ENCODE measurements at places on chromosomes 3 and 15.

GRCh38 chr3:54476891-54477290, 354.5 kb downstream of the CACNA2D3 start:
- DNase-seq: no peak

DNA sequence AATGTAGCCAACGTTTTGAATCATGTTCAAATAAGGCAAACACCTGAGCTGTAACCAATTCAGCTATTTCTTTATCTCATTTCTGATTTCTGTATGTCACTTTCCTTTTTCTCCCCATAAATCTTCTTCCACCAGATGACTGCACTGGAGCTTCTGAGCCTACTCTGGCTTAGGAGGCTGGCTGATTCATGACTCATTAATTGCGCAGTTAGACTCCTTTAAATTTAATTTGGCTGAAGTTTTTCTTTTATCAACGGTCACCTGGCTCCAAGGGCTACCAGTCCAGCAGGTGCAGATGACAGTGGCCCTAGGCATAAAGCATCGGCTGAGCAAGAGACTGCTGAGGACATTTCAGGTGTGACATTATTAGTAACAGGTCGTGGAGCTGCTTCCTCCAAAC, 39.6 kb upstream of the ITGA11 start:
- no peak for DNase-seq

- no peak for DNase-seq
Observed at GRCh38 chr3:193782276-193782647, 189.3 kb downstream of the OPA1 start.

- no peak for DNase-seq
Observed at GRCh38 chr3:133838916-133839800, 33.5 kb downstream of the SRPRB start.

DNA sequence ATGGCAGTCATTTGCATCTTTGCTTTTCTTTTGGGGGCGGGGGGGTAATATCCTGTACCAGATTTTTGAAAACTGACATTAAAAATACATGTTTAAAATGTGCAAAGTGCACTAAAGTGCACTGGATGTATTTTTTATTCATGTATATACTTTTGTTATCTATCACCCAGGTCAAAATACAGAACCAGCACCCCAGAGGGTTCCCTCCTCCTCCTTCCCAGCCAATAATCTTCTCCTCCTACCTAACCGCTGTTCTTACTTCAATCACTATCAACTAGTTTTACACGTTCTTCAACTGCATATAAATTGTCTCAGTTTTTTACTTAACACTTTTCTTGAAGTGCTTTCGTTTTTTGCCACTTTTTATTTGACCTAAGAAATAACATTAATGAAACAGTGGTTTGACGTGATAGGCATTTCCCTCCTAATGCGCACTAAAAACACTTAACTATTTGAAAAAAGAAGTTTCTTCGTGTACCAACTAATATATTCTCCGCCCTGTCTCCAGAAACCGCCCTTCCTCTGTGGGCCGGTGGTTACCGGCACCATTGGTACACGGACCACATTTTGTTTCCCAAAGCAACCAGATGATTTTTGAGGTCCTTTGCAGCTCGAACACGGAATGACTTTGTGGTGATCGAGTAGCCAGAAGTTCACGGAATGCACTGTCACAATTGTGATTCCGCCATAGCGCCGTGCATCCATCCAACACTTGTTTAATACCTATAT, 836 bp upstream of the AKAP13 start:
- peak; percentile 47 for DNase-seq

DNA sequence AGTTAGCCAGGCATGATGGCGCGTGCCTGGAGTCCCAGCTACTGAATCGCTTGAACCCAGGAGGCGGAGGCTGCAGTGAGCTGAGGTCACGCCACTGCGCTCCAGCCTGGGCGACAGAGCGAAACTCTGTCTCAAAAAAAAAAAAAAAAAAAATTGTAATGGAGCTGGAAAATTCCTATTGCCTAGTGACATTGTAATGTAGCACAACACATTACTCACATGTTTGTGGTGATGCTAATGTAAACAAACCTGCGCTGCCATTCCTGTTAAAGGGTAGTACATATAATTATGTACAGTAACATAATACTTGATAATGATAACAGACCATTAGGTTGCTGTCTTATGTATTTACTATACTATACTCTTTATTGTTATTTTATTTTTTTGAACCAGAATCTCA, 39.1 kb downstream of the KNL1 start:
- no peak for DNase-seq

DNA sequence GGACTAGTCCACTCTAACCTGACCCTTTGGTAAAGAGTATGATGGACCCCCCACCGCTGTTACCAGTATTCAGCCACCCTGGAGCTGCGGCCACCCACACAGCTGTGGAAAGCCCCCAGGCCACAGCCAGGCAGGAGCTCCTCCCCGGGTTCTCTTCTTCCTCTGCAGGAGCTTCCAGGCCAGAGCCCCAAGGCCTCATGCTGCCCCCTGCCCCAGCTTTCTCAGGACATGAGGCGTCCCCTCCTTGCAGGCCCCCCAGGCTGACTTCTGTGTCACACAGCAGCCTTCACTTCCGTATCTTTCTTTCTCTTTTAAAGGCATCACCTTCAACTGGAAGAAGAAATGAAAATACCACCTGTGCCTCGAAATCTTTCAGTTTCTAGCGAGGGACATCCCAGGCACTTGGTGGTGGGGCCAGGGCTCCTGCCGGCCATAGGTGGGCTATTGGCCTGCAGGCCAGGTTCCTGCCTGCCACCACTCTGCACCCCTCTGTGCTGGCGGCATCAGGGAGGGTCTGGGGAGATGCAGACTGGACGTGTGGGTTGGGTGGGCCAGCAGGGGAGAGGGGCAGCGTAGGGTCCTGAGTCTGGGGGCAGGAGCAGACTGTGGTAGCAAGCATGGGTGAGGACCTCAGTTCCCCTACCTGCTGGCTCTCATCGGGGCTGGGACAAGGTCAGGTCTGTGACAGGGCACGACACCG, 19.9 kb downstream of the KLF13 start:
- DNase-seq: no peak

- DNase-seq: peak; percentile 80
Observed at GRCh38 chr3:11335056-11335608, 62.9 kb downstream of the ATG7 start.

- no peak for DNase-seq
Observed at GRCh38 chr3:23811919-23812318, 6.2 kb downstream of the UBE2E1 start.

GRCh38 chr3:9075762-9076161, 112.5 kb upstream of the RAD18 start:
- DNase-seq: no peak

GRCh38 chr3:119927190-119927589, 145.3 kb downstream of the NR1I2 start:
- DNase-seq: no peak

DNA sequence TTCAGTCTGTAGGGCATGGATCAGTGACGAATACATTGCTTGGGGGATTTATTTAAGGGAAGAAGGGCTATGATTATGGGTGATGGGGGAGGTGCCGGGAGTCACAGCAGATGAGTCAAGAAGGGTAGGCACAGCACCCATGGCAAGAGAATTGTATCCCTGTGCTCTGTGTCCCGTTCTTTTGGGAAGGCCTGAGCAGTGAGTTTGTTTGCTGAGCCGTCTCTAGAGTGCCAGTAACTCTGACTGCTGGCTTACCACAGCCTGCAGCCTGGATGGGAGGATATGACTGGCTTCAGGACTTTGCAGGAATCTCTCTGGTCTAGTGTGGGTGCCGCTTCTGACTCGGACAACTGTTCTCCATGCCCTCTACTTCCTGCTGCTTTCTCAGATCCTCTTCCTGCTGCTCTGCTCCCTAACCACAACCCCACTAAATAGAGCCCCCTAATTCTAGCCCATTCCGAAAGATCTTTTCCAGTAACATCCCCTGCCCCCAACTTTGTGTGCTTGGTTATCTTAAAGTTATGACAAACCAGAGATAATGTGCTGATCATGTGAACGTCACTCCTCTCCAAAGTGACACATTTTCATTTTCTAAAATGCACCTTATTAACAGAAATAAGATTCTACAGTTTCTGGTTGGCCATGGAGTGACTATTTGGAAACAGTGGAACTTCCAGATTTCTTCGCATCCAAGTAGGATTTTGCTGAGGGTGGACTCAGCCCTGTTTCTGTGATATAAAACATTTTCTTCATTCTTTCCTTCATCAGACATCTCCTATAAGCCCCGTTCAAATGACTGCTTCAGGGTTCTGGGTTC, 239.0 kb downstream of the SLCO3A1 start:
- no peak for DNase-seq

- no peak for DNase-seq
Observed at GRCh38 chr15:28993051-28993719, 107.4 kb downstream of the APBA2 start.

DNA sequence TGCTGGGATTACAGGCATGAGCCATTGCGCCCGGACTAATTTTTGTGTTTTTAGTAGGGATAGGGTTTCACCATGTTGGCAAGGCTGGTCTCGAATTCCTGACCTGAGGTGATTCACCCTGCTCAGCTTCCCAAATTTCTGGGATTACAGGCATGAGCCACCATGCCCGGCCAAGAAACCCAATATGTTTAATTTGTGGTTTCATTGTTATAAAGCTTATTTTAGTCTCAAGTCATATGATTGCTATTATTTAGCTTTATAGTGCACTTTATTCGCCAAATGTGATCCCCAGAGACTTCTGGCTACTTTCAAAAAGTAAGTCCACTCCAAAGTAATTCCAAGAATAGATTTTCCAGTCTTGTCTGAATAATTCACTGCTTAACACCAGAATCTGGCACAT, 19.3 kb upstream of the SLC4A7 start:
- no peak for DNase-seq

DNA sequence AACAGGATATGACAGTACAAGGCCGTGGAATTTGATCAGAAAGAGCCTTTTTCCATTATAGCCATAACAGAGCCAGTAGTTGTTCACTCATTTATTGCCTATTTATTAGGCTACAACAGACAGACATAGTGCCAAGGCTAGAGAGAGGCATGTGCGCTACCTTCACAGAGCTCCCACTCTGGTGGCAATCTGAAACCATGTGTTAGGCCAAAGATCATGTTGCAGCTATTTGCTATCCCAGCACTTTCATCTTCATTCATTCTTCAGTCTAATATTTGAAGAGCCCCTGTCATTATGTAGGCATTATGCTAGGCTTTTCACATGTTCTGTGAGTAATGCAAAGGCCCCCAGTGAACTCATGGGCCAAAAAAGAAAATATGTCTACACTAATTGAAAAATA, 404.8 kb downstream of the IGSF11 start:
- no peak for DNase-seq

GRCh38 chr3:185498503-185499396, at the start of gene TMEM41A:
Gene TMEM41A (minus strand): TSS chr3:185499035. CDS start chr3:185498961, 74 bp downstream.
- peak; percentile 93 for DNase-seq

DNA sequence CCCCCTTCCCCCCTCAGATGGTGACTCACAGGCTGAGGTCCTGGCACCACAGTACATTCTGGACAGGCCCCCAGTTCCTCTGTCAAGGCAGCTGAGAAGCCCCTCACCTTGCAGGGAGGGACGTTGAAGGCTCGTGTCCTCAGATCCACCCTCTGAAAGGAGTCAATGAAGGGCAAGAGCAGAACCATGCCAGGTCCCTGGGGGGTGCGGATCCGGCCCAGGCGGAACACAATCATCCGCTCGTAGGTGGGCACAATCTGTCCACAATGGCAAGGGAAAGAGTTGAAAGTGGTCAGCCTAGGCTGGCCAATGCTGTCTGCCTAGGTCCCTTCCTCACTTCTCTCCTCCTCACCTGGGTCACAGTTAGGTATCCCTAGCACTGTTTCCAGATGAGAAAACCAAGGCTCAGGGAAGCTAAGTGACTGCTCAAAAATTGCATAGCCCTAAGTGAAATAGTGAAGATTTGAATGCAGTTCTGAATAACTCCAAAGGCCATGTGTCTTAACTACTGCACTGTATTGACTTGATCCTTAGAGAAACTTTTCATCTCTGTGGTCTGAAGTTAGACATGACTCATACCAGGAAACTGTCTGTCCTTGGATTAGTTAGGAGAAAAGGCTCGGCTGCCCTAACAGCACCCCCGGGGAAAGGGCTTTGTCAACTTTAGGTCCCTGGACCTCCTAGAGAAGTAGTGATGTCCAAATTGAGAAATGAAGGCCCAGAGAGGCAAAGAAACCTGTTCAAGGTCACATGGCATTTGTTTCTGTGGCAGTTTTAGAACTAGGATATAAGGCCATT, 2.9 kb downstream of the STOML1 start:
- DNase-seq: no peak

GRCh38 chr3:52477796-52478095, 17.4 kb upstream of the STAB1 start:
- DNase-seq: no peak

DNA sequence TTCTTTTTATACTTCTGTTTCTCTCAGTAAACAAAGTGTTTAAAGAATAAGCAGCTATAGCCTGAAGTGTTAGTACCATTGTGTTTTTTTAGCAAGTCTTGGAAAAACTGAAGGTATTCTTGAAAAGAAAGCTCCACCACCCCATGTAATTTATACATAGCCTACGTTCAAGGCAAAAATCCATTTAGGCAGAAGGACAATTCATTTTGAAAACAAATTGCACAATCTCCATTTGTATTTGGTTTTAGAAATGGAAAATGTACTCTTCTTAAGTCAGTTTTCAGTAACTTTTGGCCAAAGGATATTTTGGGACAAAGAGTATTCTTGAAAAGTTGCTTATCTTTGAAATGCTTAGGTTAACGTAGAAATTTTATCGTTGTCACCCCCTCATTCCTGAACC, 34.5 kb downstream of the PTPRG start:
- no peak for DNase-seq

- DNase-seq: no peak
Observed at GRCh38 chr3:88280326-88280725, 130.6 kb downstream of the C3orf38 start.

DNA sequence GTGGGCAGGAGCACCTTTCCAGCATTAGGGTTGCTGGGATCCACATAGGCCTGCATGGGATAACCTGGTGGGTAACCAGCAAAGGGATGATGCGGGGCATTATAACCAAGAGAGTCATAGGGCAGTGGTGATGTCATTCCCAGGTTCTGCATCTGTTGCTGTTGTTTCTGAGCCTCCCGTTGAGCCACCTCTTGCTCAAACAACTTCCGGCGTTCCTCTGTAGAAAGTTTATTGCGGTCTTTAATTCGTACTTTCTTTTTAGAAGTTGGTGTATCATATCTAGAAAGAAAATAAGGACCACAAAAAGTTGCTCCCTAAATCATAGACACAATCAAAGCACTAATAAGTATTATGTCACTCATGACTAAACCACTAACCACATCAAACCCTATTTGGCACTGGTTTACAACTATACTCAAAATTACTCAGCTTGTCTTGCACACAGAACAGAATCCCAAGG, 77.8 kb downstream of the NBEAL2 start:
- no peak for DNase-seq

DNA sequence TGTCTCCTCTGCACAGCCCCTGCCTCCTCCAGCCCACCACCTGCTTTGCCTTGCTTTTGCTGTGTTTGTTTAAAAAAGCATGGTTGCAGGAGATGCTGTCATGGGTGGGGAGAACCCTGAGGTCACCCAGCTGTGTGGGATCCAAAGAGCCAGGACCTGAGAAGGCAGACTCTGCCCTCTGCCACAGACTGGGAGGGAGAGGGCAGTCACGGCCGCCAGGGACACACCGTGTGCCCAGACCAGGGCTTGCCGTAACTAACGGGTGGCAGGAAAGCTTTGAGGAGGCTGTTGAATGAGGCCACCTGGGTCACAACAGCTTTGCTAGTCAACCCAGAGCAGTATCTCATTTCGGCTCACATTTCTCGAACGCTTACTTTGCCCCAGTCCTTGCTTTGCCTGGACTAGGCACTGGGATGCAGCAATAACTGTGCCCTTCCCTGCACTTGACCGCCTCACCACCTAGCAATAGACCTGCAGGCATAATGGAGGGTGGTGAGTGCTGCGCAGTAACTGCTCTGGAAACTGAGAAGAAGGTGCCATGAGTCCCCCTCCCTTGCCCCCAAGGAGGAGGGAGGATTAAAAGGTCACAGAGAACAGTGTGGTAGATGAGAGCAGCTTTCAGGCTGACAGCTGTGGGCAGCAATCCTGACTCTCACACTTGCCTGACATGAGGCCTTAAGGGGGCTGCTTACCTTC, 55.0 kb upstream of the CTDSPL start:
- no peak for DNase-seq

All from hematopoietic multipotent progenitor cell treated with erythropoietin and hydrocortisone succinate and interleukin-3 and kit ligand, for 6 days (in vitro differentiated cells).